ENCODE measurements at places on chromosomes 12 and 14. TPM values are rescaled to one million over a fixed set of nuclear protein-coding genes. Genes with fewer than 3 reads are reported as not detected.

GRCh38 chr12:9039397-9039977 is 50.1 kb downstream of the KLRG1 start:
- no peak overlapping the region for H3K27ac ChIP-seq
- peak; percentile 63 for DNase-seq
- H3K27me3 ChIP-seq: peaks cover 7% of the 10 kb centered on the region
- no peaks in the 10 kb centered on the region for H3K36me3 ChIP-seq
- H3K4me1 ChIP-seq: no peaks in the 10 kb centered on the region
- no peak overlapping the region for H3K4me3 ChIP-seq

GRCh38 chr12:64109706-64110105 is 112.4 kb downstream of the KICS2 start:
- no peak overlapping the region for H3K27ac ChIP-seq
- H3K4me3 ChIP-seq: no peak overlapping the region
- no peaks in the 10 kb centered on the region for H3K36me3 ChIP-seq
- no peaks in the 10 kb centered on the region for H3K4me1 ChIP-seq

DNA sequence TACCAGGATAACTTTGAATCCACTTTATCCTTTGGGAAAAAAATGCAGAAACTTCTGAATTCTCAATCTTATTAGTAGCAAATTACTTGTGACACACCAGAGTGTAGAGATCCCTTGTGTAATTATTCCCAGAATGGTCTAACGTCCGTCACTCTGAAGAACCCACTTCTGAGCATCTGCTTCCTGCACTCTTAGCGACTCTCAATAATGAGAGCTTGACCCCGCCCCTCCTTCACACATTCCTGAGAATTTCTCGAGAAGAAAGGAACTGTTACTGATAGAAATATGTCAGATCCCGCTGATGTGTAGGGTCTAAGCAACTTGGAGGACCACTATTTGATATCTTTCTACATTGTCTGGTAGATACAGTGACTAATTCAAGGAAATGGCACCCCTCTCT is 218.3 kb upstream of the PDZRN4 start:
- no peaks in the 10 kb centered on the region for H3K36me3 ChIP-seq
- H3K4me1 ChIP-seq: no peaks in the 10 kb centered on the region
- no peak overlapping the region for H3K4me3 ChIP-seq
- no peaks in the 10 kb centered on the region for H3K27me3 ChIP-seq

- H3K4me1 ChIP-seq: no peaks in the 10 kb centered on the region
- no peak overlapping the region for H3K27ac ChIP-seq
- H3K4me3 ChIP-seq: no peak overlapping the region
- H3K36me3 ChIP-seq: no peaks in the 10 kb centered on the region
- DNase-seq: no peak
These were observed 49.0 kb downstream of the SUDS3 start for GRCh38 chr12:118425364-118425763.

DNA sequence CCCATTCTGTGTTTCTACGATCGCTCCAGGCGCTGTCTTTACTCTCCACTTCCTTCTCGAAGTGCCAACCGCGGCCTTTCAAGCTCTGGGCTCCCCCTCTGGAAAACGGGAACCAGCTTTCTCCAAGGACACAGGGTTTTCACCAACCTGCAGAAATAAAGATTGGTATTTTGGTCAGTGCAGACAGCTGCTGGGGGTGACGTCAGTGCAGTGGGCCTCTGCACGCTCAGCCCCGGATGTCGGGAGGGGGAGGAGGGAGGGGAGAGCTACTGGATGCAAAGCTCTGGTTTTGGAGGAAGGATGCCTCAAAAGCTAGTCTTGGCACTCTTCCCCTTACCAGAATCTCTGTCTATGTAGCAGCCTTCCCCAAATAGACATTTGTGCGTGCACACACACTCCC is 19.9 kb downstream of the HRK start:
- peaks cover 3% of the 10 kb centered on the region for H3K27me3 ChIP-seq
- no peaks in the 10 kb centered on the region for H3K4me1 ChIP-seq
- H3K36me3 ChIP-seq: no peaks in the 10 kb centered on the region
- H3K27ac ChIP-seq: no peak overlapping the region
- no peak for DNase-seq

DNA sequence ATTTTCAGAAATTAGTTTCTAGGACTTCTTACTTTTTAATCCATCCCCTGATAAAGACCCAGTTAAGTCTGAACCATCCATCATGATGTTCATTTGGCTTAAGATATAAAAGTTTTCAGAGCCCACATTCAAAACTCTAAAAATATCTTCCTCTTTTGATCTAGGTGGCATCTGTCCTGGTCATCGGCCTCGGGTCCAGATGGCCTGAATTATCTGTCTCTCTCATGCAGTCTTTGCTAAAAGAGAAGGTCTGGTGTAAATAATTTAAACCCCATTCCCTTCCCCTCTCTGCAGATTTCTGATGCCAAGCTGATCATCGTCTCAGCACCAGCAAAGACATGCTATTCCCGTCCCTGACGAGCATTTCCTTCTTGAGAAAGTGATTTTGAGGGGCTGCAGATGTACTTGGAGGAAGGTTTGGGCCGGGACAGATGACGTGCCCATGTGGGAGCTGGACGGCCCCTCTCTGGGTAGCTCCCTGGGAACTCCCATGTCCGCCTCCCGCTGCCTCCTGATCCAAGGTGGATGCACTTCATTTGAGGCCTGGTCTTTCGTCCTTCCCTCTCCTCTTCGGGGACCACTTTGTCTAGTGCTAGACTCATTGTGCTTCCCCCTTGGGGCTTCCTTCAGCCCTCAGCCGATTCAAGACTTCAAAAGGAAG is 173.0 kb upstream of the PRMT8 start:
- no peak overlapping the region for H3K4me3 ChIP-seq
- no peak overlapping the region for H3K27ac ChIP-seq
- H3K27me3 ChIP-seq: no peaks in the 10 kb centered on the region
- no peaks in the 10 kb centered on the region for H3K36me3 ChIP-seq

Gene EIF2S3B
- total RNA-seq: 0.44 TPM

Gene RTN1
- 0.29 TPM for total RNA-seq

Gene RPS6KA5
- 8.8 TPM for total RNA-seq

Gene CEP128
- total RNA-seq: 22.9 TPM

Gene DEGS2
- total RNA-seq: not detected
